ENCODE measurements at places on chromosomes 5 and 9.

DNA sequence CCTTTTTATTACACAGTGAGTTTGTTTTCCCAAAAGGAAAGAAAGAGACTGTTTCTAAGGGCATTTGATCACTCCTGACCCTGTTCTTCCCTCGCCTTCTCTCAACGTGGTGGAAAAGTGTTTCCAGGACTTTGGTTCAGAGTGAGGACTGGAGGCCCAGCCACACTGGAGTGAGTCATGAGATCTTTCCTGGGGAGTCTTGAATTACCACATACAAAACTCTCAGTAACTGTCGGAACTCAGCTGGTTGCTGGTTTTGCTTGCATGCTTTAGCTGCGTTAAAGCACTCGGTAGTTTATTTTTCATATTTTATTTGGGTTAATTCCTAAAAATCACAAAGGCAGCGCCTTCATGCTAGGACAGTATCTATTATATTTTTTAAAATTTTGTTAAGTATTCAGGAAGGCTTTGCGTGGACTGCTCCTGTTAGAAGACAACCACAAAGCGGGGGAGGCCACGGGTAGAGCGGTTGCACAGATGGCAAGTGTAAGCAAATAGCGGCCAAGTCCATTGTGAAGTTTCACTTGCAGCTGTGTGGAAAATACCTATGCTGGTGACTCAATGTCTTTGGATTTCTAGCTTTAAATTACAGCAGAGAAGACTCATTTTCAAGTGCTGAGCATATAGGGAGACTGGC is 77.7 kb downstream of the ARSB start:
- DNase-seq = peak; percentile 95

DNA sequence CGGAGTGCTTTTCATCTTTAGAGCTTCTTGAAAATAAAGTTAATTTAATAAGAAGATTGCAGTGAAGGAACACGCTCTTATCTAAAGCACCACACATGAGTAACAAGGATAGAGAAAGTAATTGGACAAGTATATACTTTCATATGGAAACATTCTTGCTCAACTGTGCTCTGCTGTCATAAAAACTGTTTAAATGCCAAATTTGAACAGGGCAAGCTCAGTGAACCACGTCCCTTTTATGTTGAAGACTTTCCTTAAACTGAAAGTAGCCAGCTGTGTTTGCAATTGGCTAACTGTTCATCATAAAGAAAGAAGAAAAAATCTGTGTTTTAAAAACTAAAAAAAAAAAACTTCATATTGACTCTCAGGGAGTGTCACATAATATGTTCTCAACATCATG is 1610.7 kb upstream of the C9orf72 start:
- DNase-seq = no peak

DNA sequence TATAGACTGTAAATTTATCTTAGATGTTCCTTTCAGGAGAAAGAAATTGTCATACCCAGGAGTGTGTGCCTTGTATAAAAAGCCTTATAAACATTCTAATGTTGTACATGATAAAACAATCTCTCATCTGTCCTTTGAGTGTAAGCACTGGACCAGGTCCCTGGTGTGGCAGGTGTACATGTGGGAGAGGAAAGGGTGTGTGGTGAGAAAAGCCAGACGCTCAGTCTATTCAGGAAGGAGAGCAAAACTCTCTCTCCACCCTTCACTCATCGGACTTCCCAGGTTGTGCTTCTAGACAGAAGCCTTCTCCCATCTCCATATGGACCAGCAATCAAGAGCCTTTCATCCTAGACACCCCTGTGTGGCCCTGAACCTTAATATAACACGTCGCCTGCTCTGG is 154.2 kb downstream of the ESM1 start:
- DNase-seq = no peak

- DNase-seq = peak; percentile 65
These were observed 108.1 kb downstream of the LHFPL2 start for GRCh38 chr5:78540335-78541085.

DNA sequence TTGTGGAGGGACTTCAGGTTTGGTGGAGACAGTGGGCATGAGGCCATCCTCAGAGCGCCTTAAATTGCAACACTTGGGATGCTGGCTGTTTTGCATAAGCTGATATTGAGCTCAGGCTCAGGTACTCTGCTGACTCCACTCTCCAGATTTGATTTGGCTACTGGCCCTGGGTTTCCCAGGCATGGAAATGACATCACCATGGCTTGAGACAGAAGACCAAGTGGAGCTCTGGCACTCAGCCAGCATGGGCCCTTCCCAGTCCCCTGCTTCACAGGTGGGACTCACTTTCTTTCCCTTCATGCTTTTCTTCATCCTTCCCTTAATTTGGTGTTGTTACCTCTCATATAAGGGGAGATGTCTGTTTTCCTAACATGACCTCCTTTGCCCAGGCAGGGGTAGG is 72.0 kb upstream of the IL12B start:
- DNase-seq = no peak

GRCh38 chr5:135543485-135544304 is 7.9 kb upstream of the NEUROG1 start:
- peak; percentile 40 for DNase-seq

GRCh38 chr5:57592236-57592635 is 109.6 kb upstream of the ACTBL2 start:
- no peak for DNase-seq

DNA sequence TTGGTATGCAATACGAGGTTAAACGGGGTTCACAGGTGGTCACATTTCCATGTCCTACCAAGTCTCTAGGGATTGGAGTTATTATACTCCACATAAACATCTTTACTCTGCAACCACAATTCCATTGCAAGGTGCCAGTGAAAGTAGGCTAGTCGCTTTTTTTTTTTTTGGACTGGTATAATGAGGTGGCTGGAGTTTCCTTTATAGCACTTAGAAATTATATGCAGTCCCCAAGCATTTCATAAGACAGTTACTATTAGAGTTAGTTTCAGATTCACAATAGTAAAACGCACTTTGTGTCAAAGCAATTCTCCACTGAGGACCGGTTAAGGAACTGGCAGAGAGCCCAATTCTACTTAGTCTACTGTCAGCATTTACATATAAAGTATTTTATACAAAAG is 1.4 kb downstream of the MEF2C start:
- no peak for DNase-seq

DNA sequence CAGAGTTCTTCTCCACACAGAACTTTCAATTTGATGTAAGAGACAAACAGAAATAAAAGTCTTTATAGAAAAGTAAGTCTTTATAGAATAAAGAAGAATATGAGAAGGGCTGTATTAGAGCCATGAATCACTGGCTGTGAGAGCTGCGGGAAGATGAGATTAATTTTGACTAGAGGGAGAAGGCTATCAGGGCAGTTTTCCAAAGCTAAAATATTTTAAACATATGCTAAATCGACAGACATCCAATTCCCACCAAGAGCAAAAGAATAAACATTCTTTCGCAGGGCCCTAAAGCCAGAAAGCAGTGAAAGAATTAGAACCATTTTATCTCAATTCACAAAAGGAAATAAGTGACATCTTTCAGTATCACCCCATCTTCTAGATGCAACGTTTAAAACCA is 208.3 kb upstream of the MAP3K1 start:
- no peak for DNase-seq

- DNase-seq = no peak
These were observed 264.5 kb upstream of the PRR16 start for GRCh38 chr5:120199559-120199958.

DNA sequence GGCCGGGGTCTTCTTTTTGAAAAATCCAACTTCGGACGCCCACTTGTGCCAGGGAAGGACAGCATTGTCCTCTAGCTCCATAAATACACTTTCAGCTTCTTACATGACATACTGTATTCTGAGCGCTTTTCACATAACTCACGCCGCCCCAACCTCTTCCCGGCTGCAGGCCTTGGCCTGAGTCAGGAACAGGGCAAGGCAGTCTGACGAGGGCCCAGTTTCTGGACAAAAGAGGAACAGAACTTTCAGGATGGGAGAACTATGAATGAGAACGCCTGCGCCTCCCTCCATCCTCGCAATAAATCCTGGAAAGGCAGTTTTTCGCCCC is 650 bp downstream of the DCTN4 start:
- DNase-seq = no peak

DNA sequence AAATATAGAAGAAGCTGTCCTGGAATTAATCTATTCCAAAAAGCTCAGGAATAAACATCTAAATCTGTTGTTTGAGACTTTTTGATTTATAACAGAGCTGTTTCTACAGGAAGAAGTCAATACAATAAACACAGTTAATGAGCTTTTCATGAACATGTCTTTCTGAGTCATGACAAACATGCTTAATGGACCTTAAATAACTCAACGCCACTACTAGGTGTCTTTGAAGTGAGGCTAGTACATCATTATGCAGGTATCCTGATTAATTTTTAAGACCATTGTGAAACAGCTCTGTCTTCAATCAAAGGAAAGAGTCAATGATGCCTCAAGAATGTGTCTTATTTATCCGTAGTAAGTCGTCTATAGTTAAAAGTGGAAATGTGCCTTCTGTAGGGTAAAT is 131.6 kb downstream of the GABRB2 start:
- no peak for DNase-seq

DNA sequence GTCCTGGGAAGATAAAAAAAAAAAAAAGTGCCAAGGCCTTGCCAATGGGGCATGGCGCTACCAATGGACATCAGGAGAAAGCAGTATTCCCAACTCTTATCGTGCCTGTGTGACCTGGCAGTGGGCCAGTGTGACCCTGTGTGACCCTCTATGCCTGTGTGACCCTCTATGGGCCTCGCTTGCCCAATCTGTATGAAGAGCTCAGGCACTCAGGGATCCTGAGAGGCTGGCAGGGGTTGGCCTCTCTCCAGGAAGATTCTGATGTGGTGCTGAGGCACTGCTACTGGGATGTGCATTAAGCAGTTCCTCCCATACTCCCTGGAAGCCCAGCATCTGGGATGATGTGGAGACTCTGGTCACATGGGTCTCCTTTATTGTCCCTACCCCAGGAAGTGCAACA is 179.2 kb downstream of the MACROH2A1 start:
- DNase-seq = no peak

GRCh38 chr9:116697887-116698286 is 10.8 kb downstream of the TRIM32 start:
- no peak for DNase-seq

GRCh38 chr5:177507165-177507564 is 2.5 kb downstream of the DOK3 start:
- peak; percentile 67 for DNase-seq

- DNase-seq = no peak
These were observed 13.1 kb downstream of the IL7R start for GRCh38 chr5:35869685-35870277.

All from NB4 (cell line).